Stimulated activated CD4-positive, alpha-beta T cell treated with anti-CD3 and anti-CD28 coated beads, Interleukin-15, amount 100 ng/mL, for 48 hours (primary cell): ENCODE measurements at places on chromosomes 5 and 9.

DNA sequence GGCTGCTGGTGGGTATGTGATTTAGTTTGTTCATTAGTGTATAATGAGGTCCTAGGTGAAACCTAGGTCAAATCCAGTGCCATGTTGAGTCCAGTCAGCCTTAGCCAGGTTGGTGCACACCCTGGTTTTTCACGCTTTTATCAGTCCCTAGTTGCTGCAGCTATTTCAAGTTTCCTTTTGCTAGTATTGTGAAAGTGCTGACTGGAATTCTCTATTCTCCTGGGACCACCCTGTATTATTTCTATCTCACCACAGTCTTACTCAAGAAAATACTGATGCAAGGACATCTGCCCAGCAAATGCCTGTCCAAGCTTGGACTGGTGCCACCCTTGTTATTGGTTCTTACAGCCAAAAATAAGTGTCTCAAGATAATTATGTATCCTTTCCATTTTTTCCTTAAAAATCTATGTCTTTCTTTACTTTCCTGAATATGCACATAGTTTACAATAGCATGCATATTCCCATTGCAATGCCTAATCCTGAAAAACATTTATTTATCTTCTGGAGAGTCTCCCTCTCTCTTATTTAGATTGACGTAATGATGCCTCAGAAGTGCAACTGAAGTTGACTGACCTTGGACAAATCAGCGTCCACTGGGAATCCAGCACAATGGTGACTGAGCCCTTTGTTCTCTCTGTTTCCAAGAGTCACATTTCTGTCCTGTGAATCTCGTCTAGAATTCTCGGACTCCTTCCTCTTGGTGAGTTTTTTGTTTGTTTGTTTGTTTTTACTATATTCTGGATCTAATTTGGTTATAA is 1075.0 kb downstream of the CDH9 start:
- DNase-seq: no peak

GRCh38 chr5:6543346-6543730 is 89.5 kb downstream of the NSUN2 start:
- DNase-seq: no peak

DNA sequence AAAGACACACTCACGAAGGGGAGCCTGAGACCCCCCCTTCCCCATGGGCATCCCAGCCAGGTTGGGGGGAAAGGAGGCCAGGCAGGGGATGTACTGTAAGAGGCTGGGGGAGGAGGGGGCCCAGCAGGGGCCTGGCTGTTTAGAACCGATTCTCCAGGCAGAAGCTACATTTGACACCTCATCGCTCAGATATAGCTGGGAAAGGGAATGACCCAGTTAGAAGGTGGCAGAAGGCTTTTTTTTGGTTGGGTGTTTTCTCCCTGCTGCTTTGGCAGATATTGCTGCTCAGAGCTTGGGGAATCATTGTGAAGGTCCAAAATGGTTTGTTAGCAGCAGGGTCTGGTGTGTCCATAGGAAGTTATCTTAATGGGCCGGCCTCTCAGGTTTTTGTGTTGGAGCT is 6.0 kb downstream of the CDX1 start:
- DNase-seq: no peak

GRCh38 chr5:8845296-8845695 is 700.6 kb downstream of the SEMA5A start:
- DNase-seq: no peak

- no peak for DNase-seq
Measured at GRCh38 chr5:176744584-176744965, 65.8 kb upstream of the UNC5A start.

- DNase-seq: no peak
Measured at GRCh38 chr5:851076-851475, 290 bp upstream of the ZDHHC11 start.

DNA sequence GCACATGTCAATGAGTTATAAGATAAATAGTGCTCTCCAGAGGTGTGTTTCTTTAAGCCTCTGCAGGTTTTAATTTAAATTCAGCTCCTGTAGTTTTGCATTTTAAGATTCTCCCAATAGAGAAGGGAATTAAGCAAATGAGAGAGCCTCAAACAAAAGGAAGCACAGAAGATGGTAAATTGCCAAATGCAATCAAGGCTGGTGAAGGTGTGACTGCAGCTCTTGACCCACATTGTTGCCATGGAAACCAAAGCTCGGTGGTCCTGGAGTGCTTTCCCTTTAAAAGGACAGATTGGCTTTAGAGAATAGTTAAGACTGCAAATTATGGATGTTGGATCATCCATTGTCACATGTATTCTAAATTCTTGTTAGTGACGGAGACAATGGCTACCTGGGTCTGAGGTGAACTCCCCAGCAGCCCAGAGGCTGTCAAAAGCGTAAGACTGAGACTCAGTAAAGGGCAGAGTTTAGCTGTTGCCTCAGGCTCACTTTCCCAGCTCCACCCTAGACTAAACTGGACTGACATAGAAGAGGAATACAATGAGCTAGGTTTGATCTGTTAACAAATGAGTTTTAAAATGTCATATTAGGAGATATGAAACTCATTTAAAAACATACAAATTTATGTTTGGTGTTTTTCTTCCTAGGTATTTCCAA is 12.3 kb downstream of the GAPT start:
- DNase-seq: no peak

GRCh38 chr9:98921732-98922131 is 22.0 kb upstream of the COL15A1 start:
- DNase-seq: no peak

GRCh38 chr5:64502196-64502595 is 3.6 kb upstream of the RGS7BP start:
- no peak for DNase-seq

- no peak for DNase-seq
Measured at GRCh38 chr9:95103281-95103771, 214.2 kb downstream of the FANCC start.

GRCh38 chr5:43523662-43524072 is 8.7 kb upstream of the C5orf34 start:
- no peak for DNase-seq

DNA sequence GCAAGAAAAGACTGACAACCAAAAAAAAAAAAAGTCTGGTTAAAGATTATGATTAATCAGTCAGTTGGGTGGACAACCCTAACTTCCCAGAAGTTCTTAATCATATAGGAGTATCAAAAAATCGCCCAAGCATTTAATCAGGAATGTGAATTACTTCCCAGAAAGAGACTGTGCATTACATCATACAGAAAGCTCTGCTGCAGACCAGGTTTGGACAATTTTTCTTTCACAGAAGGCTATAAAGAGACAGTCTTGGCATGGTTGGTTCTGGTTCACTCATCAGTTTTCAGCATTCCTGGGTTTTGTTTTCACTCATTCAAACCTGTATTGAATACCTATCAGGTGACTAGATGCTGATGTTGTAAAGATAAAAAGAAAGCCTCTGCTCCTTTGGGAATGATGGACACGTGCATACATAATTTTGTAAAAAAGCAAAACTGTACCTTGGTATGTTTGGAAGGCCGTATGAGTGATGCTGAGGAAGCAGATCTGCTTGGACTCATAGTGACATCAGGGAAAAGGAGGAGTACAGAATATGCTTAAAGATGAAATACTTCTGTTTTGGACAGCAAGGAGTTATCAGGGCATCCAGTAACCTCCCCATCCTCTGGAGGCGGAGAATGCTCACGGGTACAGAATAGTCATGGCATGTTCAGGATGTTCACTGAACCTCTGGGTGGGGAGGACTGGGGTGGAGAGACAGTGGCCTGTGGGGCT is 178.4 kb downstream of the GNA14 start:
- DNase-seq: no peak

DNA sequence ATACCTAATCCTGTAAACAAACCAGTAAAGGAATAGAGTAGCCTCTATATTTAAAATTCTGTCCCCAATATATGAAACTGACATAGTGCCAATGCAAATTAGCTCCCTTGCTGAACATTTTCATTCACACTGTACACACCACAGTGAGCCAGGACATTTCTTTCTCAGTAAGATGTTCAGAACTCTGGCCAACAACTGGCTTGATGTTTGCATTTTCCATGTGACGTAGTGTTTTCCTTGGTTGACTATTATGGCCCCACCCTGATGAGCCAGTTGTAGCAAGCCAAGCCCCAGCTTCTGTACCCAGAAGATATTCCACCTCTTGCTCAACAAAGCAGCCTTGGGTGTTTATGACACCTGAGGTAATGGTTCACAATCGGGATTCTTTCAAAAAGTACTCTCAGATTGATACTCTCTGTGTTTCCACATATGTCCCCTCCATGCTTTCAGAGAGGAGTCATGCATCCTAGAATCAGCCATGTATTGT is 17.7 kb upstream of the ANXA1 start:
- DNase-seq: no peak

DNA sequence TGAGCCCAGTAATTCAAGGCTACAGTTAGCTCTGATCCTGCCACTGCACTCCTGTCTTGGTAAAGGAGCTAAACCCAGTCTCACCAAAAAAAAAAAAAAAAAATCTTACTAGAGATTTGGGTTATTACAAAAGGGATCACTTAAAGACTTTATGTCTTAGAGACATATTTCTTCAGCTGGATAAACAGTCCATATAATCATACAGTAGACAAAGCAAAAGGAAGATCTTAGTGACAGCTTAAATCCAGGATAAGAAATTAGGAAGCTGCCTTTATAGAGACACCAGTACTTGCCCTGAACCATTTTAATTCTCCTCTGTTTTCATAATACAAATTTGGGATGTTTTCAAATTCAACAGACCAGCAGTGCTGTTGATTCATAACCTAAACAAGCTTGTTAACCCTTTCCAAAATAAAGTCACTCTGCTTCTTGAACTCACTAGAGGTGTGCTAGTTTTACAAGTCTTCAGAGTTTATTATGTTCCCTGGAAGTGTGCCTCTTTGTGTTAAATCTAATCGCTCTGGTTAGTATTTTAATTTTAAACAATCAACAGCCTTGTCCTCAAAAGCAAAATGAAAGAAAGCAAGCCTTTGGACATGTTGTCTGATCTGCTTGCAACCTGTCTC is 255.5 kb downstream of the ARRDC3 start:
- DNase-seq: no peak

GRCh38 chr5:156835905-156836304 is 14.2 kb upstream of the PPP1R2B start:
- DNase-seq: no peak

- DNase-seq: no peak
Measured at GRCh38 chr5:178278358-178279023, 45.9 kb upstream of the PHYKPL start.

GRCh38 chr9:79817438-79818004 is 245.8 kb downstream of the TLE4 start:
- no peak for DNase-seq

DNA sequence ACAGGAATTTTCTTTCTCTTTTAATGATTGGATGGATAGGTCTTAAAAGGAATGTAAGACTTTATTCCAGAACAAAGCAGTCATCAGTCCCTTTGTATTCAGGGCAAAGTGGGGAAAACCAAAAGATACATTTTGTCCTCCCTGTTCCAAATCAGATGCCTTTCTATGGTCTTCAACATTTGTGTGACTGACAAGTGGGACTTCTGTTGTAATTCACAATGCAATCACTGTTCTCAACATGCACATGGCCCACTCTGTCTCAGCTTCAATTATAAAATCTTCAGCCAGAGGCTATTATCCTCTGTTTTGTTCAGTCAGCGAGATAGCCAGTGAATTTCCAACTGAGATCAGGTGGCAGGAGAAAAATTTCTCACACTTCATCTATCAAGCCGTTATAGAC is 95.5 kb upstream of the ERBIN start:
- DNase-seq: no peak

DNA sequence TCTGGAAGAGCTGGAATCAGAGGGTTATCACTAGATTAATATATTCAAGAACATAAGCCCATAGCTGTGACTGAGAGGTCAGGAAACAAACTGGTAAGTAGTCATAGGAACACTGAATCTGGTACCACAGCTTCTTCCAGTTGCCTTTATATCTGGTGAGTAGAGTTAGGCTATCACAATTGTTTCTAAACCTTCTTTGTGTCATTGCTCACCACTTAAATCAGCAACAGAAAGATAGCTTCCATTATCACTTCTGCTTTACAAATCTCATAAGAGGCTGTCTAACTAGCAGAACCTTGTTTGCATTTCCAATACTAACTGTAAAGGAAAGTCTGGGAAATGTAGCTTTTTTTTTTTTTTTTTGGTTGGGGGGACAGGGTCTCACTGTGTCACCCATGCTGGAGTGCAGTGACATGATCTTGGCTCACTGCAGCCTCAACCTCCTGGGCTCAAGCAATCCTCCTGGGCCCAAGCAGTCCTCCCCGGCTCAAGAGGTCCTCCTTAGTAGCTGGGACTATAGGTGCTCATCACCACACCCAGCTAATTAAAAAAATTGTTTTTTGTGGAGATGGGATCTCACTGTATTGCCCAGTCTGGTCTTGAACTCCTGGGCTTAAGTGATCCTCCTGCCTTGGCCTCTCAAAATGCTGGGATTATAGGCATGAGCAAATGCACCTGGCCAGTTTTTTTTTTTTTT is 22.0 kb downstream of the CDC42SE2 start:
- no peak for DNase-seq

- no peak for DNase-seq
Measured at GRCh38 chr9:70398145-70398556, 16.3 kb downstream of the KLF9 start.

DNA sequence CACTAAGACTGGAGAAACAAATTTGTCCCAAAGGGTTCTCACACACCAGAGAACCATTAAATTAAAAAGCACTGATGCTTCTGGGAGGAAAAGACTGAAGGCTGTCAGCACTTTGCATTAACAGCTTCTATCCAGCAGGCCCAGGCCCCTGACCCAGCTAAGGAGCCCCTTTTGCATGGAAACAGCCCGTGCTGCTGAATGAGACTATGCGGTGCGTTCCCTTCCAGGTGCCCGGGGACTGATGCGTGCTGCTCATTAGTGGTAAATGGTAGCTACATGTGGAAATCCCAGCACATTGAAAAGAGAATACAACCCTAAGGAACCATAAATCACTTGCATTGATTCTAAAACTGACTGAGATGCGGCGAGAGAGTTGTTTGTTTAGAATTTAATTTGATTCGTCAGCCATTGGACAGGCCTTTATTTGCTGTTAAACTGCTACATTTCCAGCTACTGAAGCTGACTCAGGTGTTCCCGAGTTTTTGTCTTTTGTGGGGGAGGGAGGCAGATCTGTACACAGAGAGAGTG is 351.0 kb upstream of the SLC24A2 start:
- DNase-seq: no peak

- no peak for DNase-seq
Measured at GRCh38 chr9:119810645-119811429, 441.6 kb upstream of the BRINP1 start.

DNA sequence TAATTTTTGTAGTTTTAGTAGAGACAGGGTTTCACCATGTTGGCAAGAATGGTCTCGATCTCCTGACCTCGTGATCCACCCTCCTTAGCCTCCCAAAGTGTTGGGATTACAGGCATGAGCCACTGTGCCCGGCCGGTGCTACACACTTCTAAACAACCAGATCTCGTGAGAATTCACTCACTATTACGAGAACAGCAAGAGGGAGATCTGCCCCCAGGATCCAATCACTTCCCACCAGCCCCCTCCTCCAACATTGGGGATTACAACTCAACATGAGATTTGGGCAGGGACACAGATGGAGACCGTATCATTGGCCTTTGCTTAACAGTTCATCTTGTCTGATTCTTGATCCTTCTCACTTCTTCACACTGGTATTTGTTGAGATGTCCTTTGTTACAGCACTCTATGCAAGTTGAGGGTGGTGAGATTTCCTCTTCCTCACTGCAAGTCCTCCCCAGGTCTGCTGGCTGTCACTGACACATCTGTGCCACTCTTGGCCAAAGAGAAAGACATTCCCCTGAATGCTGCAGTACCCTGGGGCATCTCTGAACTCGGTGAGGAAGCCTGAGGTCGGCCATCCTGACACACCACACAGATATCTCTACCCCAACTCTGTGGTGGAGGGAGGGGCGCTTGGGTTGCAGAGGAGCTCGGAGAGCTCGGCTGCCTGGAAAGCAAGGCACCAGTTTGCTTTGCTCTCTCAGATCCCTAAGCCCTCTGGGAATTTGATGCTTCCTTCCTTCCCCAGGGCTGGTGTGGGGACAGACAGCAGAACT is 4.2 kb upstream of the SUB1 start:
- no peak for DNase-seq
